GM10248 (cell line): ENCODE measurements at places on chromosomes 5 and 9.

DNA sequence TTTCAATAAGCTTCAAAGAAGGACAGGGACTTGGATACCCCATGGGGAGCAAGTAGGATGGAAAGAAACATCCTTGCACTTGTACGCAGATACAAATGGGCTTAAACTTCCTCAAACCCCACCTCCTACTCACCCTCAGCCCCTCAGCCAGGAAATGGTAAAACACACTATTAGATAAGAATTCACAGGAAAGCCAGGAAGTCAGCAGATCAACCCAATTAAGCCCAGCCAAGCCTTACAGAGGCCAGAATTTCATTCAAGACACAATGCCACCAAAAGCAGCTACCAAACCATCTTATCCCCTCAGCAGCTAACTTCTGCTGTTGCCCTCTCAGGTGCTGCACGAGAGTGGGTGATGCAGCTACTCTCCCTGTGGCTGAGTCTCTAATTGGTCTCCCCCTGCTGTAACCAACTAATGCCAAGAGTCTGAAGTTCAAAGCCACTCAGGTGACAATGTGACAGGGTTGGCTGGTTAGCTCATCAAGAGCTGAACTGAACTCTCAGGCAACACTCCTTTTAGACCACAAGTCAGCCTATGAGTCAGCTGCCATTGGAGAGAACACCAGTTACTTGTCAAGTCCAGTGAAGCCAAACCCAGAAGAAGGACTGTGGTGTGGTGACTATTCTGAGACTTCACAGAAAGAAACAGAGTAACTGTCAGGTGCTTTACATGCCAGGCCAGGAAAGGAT, 201.9 kb downstream of the ZNF608 start:
- DNase-seq, result no peak

- DNase-seq, result no peak
Observed at GRCh38 chr9:134217431-134218210, 53.3 kb upstream of the RNU6ATAC start.

DNA sequence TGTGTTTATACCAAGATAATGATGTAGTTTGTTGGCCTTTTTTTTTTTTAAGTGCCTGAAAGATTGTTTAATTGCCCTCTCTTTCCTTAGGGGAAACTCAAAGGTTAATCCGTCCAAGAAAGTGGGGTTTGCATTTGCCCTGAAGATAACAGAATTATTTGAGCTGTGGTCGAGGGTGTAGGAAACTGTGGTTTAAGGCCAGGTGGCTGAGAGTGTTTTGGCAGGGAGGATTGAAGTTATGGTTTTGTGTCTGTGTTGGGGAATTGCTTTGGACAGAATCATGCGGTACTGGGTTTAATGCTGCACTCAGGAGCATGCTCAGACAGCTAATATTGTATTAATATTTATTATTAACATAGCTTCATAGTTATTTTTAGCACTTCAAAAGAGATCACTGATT, 509.8 kb downstream of the EBF1 start:
- no peak for DNase-seq

DNA sequence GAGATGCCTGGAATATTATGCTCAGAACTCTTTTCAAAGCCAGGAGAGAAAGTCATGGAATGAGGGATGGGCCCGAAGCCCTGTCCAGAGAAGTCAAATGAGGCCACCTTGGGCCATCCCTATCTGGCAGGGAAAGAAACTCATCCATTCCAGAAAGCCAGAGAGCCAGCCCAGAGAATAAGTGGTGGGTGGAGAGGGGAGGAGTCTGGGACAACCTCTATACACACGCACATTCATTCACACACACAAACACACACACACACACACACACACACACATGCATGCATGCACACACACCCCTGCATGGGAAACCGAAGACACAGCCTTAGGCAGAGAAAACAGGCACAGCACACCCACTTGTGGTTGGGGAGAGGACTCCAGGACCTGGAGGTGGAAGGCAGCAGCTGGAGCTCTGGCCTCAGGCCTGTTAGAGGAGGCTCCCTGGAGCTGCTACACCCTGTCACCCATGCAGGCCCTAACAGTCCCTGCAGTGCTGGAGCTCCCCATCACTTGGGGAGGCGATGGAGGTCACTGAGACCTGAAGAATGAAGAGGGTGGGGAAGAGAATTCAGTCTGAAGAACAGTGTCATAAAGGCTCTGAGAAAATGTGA, 38.0 kb downstream of the TGFBI start:
- no peak for DNase-seq

DNA sequence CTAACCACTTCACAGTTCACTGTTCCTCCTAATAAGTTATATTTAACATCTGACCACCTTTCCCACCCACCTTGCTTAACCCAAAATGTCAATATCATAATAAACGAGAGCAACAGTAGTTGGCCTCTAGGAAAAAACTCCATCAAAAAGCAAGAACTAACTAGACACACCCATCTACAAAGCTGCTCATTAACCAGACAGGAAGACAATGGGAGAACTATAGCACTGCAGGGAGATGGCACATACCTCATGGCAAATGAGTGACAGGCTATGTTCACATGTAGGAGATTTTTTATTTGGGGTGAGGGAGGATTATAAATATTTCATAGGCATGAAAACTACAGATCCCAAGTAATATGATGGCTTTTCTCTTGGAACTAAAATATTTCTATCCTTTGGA, 23.6 kb upstream of the CDK5RAP2 start:
- DNase-seq, result no peak

DNA sequence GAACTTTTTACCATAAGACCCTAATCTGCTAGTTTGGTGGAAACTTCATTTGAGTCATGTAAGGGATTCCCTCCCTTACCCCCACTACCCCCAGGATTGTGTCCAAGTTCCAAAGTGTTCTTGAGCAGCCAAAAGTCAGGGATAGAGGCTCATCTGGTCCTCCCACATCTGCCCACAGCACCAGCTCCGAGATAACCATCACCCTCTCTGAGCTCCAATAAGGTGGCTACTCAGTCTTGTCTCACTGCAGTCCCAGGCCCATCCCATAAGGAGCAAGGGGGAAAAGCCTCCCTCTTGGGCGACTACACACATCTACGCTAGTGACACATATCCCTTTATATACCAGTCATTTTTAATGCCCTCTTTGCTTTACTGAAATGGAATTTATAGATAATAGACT, 12.0 kb upstream of the ENC1 start:
- DNase-seq, result no peak

DNA sequence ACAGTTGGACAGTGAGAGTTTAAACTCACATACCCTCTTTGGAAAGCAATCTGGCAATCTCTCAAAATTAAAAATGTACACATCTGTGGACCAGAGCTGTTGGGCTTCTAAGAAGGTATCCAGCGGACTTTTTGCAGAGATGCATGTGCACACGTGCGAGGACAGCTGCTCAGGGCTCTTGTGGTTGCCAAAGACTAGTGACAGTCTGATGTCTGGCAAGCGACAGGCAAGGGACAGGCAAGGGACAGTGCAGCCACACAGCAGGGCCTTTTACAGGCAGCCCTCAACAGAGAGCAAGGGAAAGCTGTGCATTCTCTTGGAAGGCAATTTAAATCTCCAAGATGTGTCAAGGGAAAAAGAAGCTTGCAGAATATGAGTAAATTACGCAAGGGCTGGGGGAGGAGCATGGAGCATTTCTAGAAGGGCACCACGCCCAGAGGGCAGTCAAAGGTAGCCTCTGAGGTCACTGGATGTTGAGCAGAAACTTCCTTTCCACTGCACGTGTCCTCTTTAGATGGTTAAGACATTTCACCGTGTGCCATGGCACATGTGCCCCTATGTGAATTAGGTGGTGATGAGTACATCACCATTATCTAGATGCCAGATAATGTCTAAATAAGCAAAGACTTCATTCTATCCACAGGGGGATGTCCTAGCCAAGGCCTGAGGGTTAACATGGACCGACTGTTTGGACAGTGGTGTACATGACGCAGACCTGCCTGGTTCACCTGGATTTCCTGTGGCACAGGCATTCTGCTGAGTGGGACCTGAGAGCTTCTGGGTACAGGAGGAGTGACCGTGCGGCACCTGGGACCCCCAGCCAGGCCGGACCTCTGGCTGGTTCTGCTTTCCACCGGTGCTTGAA, 9.1 kb downstream of the GFPT2 start:
- no peak for DNase-seq

DNA sequence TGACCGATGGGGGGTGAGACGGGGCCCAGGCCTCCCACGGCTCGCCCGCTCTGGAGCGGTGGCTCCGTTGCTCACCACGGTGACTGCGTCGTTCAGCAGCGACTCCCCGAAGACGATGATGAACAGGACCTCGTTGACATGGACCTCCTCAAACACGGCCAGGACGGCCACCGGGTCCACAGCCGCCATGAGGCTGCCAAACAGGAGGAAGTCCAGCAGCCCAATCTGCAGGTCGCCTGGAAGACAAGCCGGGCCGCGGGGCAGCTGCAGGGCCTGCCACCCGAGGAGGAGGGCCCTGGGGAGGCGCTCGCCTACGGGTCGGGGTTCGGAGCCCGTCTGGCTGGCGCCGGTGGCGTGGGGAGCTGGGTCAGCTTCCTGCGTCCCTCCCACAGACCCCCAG, 36.0 kb downstream of the SLC9A3 start:
- no peak for DNase-seq

- no peak for DNase-seq
Observed at GRCh38 chr5:39992617-39993202, 567.9 kb upstream of the DAB2 start.
